EL (cell line): ENCODE measurements at places on chromosomes 2 and 18.

GRCh38 chr2:1687254-1687653, 57.1 kb downstream of the PXDN start:
- no peak for DNase-seq

DNA sequence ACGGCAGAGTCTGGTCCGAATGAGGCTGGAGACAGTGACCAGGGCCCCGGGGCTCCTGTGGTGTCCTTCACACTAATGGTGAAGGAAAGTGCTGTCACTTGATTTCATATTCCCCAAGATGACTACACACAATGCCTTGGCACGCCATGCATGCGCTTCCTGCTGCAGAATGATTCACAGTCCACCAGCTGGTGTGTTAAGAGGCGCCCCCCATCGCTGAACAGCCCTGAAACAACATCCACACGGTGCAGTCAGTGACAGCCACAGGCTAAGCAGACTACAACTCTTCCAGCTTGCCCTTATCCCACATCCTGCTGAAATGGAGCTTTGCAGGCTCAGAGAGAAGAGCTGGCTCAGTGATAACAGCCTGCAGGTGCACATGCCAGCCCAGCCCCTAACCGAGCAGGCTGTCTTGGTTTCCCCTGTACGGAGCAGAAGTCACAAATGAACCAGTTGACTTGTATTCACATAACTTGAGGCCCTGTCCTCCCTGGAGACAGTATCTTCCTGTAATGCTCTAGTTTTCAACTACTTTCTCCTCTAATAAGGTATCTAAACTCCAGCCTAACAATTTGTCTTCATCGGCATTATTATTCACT, 24.3 kb upstream of the CDH20 start:
- peak; percentile 15 for DNase-seq

GRCh38 chr2:71937396-71937795, 210.3 kb downstream of the CYP26B1 start:
- no peak for DNase-seq

GRCh38 chr2:198973785-198974184, 484.0 kb downstream of the SATB2 start:
- DNase-seq, result no peak

DNA sequence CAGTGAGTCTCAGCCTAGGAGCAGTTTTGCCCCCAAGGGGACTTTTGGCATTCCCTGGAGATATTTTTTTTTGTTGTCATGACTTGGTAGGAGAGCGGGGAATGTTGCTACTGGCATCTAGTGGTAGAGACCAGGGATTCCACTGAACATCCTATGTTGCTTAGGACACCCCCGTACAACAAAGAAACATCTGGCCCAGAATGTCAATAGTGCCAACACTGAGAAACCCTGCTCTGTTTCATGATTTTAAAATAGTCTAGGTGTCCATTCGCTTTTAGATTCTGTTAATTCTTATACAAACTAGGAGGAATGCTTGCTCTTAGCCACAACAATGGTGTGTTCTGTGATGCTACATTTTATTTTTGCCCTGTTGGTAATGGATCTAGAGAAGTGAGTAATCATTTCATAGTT, 225.8 kb upstream of the SIX3 start:
- peak; percentile 63 for DNase-seq

- DNase-seq, result no peak
These were observed 472.6 kb downstream of the TXNL1 start for GRCh38 chr18:56165601-56166355.

- DNase-seq, result no peak
These were observed 55.0 kb upstream of the CTDP1 start for GRCh38 chr18:79624356-79625170.

GRCh38 chr2:26608557-26608956, 32.6 kb downstream of the CIB4 start:
- no peak for DNase-seq

DNA sequence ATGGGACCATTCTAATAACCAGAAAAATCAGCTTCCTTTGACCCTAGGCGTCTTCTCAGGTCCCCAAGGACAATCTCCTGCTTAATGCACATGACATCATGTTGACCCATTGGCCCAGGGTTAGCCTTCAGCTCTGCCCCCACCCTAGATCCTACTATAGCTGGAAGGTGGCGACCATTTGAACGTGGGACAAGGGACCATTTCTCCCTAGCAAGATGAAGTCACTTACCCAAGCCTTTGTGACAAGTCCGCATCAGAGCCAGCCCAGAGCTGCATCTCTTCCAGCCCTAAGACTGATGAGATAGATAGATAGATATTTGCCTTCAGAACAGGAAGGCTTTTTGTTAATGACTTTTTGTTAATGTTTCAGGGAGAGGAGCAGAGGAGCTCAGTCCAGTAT, 28.2 kb upstream of the TAF1B start:
- no peak for DNase-seq

DNA sequence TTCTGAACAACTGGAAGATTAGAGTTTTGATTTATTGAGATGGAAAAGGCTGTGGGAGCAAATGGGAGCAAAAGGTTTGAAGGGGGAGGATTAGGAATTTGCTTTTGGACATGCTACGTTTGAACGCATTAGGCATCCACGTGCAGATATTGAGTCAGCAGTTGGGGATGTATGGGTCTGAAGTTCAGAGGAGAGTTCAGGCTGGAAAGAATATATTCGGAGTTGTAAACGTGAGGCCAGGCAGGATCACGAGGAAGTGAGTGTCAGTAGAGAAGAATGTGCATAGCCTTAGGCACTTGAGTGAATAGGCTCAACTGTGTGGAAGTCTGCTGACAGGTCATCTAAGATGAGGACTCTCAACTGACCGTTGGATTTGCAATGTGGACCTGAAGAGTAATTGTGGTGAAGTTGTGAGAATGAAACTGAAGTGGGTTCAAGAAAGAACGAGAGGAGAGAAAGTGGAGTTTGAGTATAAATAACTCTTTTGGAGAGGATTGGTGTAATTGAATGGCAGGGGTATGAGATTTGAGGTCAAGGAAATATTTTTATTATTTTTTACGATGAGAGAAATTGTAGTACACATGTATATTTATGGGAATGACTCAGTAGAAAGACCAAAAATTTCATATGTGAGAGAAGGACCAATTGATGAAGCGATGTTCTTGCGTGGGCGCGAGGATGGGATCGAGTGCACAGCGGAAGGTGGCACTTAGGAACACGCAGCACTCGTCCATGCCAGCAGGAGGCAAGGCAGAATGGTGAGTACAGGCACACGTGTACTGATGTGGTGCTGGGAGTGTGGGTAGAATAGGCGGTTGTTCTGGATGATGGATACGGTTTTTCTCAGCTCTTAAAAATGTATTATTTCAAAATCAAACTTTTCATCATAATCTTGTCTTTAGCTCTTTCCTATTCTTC, 40.5 kb upstream of the POLE4 start:
- peak; percentile 99 for DNase-seq
